ENCODE measurements at places on chromosomes 12 and 14.

DNA sequence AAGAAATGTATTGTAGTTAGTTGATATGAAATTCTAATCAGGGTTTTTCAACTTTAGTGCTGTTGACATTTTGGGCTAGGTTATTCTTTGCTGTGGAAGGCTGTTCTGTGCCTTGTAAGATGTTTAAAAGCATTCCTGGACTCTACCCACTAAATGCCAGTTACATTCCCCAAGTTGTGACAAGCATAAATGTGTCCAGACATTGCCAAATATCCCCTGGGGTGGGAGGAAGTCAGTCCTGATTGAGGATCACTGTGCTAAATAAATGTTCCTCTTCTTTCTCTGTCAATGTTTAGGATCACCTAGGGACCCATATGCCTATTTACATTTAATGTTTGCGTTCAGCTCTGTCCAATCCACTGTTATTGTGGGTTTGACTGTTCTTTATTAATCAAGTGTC, 268.3 kb downstream of the TMTC2 start:
- DNase-seq, result no peak

DNA sequence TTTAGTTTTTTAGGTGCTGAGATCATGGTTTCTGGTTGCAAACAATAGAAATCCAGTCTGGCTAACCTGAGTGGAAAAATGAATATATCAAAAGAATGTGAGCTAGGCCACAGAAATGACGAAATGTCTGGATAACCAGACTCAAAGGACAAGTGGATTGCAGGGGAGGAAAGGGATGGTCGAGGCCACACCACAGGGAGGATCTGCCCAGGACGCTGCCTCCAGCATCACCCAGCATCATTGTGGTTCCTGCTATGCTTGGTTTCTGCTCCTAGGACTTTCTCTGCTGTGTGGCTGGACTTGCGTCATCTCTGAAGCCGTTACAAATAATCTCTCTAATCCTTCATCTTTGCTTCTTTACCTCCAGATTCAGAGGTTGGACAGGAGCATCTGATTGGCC, 80.4 kb downstream of the TTC8 start:
- no peak for DNase-seq

DNA sequence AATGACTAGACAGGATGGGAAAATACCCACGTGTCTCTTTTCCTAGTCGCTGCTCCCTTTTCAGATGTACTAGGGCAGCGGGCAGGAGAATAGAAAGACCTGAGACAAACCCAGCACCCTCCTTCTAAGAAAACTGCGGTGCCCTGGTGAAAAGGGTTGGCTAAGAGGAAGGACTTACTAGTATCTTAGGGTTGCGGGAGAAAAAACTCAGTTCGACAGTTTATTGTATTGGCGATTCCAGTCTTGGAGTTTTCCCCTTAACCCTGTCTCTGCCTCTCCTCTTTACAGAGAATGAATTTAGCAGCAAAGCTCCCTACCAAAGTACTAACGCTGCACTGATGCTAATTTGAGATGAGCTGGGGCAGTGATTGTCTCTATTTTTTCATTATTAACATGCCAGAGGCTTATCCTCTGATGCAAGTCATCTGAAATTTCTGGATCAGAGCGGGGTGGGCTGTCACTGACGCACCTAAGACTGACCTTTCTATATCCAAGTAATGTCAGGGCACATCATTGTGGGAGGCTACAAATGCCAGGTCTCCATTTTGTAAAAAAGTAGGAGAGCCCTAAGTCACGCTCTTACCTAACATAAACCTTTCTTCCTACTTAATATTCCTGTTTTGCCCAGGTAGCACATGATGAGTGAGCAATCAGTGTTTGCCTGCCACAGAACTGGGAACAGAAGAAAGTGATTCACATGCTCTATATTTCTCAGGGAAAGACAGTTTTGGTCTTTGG, 916 bp upstream of the PAWR start:
- no peak for DNase-seq

- no peak for DNase-seq
Observed at GRCh38 chr12:113478351-113479011, 6.8 kb upstream of the LHX5 start.

GRCh38 chr12:82082501-82082900, 275.7 kb downstream of the CCDC59 start:
- no peak for DNase-seq

DNA sequence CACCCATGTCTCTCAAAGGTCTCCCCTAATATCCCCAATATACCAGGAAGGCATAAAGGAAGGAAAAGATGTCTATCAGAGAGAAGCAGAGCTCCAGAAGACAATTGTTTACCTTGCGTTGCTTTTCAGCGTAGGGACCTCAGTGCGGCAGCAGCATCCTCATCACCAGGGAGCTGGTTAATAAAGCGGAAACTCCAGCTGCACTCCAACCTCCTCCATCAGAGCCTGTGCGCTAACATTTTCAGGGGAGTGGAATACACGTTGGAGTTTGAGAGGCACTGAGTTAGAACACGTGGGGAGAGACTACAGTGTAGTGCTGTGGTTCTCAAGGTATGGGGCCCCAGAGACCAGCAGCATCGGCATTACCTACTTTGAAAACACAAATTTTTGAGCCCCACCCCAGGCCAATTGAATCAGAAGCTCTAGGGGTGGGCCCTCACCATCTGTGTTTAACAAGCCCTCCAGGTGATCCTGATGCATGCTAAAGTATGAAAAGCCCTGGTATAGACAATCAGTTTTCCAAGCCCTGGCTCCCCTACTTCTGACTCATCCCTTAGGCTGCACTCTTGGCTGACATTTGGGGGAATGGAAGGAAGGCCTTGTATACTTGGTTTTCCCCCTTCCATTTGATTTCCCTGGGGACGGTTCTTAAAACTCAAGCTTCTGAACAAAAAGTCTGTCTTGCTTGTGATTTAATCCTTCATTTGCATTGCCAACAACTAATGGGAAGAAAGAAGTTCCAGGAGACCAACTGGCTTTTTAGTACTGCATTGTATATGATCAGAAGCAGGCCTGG, 419.0 kb upstream of the CCDC196 start:
- no peak for DNase-seq

DNA sequence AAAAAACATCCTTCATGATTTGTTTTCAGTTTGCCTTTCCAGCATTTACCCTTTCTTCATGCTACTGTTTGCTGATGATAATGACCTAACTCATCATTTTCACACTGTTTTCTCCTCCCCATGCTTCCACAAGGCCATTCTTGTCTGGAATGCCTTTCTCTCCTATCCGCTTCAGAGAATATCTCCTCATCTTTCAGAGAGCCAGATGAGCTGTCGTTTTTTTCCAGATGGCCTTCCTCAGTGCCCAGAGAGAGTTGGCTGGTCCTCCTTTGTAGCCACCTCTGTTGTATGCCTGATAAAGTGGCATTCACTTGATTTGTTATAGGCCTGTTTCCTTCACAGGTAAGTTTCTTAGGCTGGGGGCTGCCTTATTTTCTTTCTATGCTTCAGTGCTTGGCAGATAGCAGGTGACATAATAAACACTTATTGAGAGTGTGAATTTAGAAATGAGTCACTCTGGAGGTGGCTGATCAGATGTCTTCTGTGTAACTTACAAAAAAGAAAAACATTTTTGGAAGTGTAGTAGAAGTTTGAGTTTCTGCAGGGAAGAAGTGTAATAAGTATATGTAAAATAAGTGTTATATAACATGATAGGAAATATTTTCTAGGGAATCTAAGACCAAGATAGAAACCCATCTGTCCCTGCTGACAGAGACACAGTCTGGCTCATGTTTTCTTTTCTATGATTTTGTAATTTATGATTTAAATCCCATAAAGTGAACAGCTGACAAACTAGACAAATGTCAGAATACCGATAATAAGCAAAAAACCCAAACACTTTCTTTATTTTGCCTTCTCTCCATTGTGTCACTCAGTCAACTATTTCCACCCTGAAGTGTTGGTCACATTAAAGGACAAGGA, 174.5 kb downstream of the DACT1 start:
- DNase-seq, result no peak

DNA sequence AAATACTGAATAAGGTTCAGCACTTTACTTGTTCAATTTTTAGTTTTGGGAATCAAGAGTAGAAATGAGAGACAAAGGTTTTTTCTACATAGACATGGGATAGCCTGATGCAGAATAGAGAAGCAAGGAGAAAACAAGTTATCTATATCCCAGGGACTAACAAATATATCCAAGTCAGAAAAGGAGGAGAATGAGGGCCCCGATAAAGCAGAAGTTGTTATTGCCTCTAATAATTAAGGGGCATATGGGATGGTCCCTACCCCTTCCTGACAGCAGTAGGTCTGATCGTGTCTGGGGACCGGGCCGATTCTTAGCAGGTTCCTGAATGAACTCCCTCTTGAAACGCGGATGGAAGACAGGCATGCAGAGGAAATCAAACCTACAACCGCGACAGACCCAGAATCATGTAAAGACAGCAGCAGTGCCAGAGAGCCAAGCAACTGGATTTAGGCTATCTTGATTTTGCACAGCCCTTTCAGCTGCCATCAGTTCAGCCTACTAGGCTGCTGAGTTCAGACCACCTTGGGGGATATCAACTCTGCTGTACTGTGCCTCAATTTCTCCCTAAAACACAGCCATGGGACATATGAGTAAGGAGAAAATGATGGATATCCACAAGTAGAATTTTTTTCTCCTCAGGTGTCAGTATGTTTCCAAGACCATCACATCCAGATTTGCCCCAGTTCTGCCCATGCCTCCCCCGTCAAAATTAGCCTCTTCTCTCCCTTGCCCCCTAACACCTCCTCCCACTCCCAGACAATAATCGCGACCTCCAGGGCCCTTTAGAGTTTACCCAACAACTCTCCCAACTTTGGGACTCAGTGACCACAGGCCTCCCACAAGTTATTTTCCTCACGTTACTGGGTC, 706 bp downstream of the PRMT5 start:
- peak; percentile 48 for DNase-seq

DNA sequence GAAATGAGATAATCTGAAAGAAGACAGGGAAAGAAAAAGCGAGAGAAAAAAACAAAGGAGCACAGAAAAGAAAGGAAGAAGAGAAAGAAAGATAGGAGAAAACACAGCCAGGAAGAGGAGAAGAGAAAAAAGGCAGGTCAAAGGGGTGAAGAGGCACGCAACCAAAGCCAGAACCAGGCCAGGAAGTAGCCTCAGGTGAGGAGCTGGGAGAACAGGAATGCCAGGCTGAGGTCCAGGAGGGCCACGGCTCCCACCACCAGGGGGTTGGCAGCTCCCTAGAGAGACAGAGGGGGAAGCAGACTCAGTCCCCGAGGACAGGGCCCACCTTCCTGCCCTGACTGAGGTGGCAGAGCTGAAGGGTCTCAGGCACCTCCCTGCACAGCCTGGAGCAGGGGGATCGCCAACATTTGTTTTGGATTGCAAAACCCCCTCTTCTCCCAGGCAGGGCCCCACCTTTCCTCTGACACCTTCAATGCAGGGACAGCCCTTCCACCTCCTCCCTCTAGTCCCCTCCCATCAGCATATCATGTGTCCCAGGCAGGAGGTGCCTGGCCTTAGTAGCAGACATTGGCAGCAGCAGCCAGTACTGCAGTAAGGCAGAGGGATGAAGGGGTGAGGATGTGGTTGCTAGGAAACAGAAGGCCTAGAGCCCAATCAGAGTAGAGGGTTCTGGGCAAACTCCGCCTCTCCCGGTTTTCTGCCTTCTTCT, 2.0 kb upstream of the AP1G2 start:
- peak; percentile 28 for DNase-seq

- no peak for DNase-seq
Observed at GRCh38 chr12:65200007-65200665, 30.8 kb downstream of the LEMD3 start.

GRCh38 chr12:11768233-11768965, 118.9 kb downstream of the ETV6 start:
- DNase-seq, result no peak

DNA sequence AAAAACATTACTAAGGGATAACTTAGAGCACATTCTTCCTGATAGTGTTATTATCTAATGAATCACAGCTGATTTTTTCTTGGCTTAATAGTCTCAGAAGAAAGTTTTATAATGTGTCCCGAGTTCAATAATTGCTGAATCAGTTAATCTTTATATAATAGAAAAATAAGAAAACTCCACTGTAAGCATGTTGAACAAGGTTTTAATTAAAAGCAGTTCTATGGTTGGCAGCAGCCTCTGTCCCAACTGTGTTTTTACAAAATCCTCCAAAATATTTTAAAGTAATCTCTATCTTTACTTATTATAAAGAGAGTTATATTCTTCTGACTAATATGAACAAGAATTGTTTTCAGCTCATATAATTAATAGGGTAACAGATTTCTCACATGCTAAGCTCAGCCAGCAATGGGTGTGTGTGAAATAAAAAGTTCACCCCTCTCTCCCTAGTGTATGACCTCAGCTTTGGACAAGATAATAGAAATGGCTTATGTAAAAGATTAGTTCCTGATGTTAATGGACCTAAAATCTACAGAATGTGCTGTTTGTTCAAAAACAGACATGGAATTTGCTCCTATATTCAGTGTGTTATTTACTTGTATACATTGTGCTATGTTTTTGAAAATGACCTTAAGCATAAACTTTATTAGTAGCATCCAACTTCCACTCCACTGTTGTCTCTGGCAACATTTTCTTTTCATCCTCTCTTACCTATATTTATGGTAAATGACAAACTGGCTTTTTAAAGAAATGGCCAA, 67.1 kb upstream of the DCN start:
- DNase-seq, result no peak

GRCh38 chr12:91640021-91640420, 457.4 kb upstream of the DCN start:
- DNase-seq, result no peak

DNA sequence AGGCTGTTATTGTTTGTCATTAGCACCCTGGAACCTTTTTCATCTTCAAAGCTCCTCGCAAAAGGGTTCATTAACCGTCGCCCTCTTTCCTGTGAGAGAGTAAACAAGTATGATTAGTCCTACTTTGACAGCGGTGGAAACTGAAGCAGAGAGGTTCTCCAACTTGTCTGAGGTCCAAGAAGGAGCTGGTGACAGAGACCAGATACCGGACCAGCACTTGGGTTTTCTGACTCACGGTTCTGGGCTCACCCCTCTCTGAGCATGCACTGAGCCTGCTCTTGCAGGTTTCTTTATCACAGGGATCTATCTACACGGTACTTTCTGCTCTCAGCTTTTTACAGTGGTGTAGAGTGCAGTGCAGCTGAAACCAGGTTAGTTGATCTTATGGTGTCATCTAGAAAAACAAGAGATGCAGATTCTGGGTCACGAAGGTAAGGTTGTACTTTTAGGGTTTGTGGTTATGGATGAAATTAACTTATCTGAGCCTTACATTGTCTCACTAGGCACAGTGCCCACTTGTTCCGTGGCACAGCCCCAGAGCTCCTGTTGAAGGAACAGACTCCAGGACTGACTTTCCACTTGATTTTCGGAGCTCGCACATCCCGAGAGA, 62.1 kb downstream of the PPP2R5C start:
- no peak for DNase-seq

- no peak for DNase-seq
Observed at GRCh38 chr14:29814156-29815015, 113.3 kb downstream of the PRKD1 start.

Data from RKO (cell line).